Activated B cell treated with CpG ODN at 0.5 μM for 24 hours (primary cell): ENCODE measurements at places on chromosomes 7 and 10.

- DNase-seq = no peak
Measured at GRCh38 chr7:124444696-124445480, 320.7 kb downstream of the GPR37 start.

GRCh38 chr7:23346316-23346715 is 47.2 kb downstream of the MALSU1 start:
- DNase-seq = no peak

DNA sequence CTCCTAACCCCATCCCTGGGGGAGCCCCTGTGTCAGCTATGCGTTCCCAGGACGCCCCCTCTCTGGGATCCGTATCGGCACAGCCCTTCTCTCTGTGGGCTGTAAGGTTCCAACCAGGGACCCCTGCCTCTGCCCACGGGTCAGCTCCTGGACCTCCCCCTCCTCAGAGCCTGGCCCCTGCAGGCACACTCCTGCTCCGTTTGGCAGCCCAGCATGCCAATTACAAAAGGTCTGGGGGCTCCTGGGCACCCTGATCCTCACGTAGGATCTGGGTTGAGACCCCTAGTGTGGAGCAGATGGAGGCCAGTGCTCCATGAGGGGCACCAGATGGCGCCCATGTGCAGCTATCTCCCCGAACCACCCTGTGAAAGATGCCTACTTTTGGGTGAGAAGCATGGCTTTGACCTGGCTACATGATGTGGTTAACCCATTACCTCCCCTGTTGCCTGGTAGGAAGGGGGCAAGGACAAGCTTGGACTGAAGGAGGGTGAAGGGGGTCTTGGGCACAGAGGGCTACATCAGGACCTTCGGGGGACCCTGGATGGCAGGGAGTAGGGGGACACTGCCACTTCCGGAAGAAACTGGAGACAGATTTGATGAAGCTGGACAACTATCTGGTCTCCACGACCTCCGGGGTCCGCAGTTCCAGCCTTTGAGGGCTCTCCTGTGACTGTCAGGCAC is 9.0 kb downstream of the TACR2 start:
- no peak for DNase-seq

- DNase-seq = no peak
Measured at GRCh38 chr10:97542169-97543024, 30.2 kb upstream of the ANKRD2 start.

- DNase-seq = no peak
Measured at GRCh38 chr10:7053195-7053594, 357.6 kb downstream of the SFMBT2 start.

GRCh38 chr10:5631936-5632335 is 34.5 kb downstream of the ASB13 start:
- no peak for DNase-seq

DNA sequence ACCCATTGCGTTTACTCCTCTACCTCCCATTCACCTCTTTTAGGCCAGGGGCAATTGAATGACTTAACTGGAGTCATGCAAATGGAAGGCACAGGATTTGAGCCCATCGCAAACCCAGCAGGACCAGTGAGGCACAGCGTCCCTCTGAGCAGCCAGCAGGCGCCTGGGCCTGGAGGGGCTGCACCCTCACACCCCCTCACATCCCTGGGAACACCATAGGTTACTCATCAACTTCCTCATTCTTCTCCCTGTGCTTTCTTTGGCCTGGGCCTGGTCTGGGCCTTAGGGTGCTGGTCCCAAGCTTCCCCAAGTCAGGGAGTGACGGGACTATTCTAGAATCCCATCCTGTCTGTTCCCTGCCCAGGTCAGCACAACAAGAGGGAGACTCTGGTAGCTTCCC is 169.4 kb upstream of the EEPD1 start:
- no peak for DNase-seq

- DNase-seq = no peak
Measured at GRCh38 chr10:21138769-21139340, 241.7 kb upstream of the NEBL start.

GRCh38 chr7:116843378-116843777 is 19.0 kb upstream of the CAPZA2 start:
- no peak for DNase-seq

DNA sequence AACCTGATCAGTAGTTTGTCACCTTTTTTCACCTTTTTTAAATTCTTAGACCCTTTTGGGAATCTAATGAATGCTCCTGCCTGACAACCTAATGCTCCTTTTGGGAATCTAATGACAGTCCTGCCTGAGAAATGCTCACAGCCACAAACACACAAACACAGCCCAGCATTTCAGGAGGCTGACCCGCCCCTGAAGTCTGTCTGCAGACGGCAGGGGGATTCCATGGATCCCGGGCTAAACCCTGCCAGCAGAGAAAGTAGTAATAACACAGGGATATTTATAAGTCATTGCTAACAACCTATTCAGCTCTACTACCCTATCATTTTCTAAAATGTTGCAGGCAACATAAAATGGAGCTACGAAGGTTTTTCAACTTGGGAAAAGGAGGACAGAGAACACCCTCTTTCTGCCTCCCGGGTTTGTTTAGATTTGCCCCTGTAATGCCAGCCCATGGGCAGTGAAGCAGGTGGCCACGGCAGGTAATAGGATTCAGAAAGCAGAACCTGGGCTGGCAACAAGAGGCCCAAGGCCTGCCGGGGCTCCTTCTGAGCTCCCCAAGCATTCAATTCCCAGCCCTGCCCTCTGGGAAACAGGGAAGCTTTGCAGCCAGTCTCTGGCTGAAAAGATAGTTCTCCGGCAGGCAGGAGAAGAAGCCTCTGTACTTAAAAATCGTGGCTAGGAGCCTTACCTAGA is 65.2 kb downstream of the CREB3L2 start:
- DNase-seq = no peak

DNA sequence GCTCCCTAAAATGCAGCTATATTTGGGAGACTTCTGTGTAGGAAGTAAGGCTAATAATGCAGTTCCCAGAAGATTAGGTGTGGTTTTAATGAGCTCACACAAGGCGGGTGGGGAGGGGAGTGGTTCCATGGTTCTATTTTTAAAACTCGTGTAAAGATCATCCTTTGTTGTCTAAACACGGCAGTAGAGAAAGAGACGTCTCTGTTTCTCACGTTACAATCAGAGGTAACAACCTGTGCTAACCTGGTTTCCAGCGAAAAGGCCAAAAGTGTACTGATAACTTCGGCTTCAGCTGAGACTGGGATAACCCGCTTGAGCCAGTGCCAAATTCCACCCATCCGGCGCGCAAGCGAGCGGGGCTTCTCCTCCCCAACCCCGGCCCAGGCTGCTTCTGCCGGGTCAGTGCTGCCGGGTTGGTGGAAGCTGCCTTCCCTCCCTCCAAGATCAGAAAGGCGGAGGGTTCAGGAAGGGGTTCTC is 2.5 kb upstream of the MAP3K8 start:
- no peak for DNase-seq
